ENCODE measurements at places on chromosomes 3 and 15.

DNA sequence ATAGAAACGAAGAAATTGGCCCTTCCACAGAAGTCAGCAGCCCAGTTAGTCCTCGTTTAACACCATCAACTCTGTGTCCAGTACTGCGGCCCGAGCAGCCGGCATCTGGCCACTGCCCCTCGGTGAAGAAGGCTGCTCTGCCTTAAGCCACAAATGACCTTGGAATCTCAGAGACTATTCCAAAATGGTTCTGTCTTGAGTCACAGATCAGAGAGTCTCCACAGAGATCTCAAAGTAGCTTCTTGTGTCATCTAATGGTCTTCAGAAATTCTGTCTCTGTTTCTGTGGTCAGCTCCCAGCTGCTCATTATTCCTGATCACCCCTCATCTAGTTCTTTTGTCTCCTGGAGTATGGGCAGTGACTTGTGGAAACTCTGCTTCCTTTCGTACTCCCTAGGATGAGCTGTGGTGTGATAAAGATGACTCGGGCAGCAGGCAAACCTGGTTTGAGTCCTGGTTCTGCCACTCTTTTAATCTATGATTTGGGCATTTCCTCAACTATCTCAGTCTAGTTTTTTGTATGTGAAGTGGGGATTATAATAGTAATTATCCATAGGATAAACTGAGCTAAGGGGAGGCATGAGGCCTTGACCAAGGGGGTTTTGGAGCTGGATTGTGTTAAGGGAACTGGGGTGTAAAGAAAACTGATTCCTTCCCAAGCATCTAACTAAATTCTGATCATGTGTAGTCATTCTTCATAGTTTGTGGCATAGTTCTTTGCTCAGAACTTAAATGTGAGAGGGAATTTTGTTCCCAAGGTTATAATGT is 22.6 kb downstream of the CRTC3 start:
- DNase-seq: no peak

GRCh38 chr3:123157598-123158287 is 44.0 kb upstream of the SEC22A start:
- no peak for DNase-seq

DNA sequence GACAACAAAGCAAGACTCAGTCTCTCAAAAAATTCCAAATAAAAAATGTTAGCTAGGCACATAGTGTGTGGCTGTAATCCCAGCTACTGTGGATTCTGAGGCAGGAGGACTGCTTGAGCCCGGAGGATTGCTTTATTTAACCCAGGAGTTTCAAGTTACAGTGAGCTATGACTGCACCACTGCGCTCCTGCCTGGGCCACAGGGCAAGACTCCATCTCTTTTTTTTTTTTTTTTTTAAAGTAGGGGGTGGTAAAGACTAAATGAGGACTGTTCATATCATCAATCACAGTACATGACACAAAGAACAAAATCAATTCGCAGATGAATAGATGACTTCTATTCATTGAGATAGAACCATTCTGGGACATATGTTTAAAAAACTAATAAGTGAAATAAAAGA is 48.1 kb downstream of the ACAP2 start:
- no peak for DNase-seq

- no peak for DNase-seq
Measured at GRCh38 chr3:58164906-58165821, 45.6 kb downstream of the DNASE1L3 start.

DNA sequence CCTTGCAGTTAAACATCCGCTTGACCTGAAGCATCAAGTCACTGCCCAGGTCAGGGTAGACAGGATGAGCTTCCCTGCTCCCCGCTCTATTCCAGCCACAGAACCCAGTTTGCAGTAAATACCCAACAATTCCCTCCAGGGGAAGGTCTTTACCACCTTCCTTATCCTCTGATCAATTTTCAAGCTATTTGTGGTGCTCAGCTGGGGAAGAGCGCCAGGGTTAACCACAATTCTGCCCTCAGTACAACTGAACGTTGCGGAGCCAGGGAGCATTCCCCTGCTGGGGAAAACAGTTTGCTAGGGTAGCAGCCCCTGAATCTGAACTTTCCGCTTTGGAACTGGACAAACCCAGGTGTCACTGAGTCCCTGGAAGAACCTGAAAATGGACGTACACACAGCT is 28.5 kb downstream of the RBPMS2 start:
- no peak for DNase-seq

GRCh38 chr3:152835601-152836102 is 721 bp downstream of the P2RY1 start:
- DNase-seq: no peak

- DNase-seq: no peak
Measured at GRCh38 chr15:90550919-90551318, 21.2 kb downstream of the CRTC3 start.

Data from stimulated activated CD4-positive, alpha-beta T cell treated with anti-CD3 and anti-CD28 coated beads, Interleukin-15, amount 100 ng/mL, for 1 hour (primary cell).